ENCODE measurements at places on chromosomes 1 and 21. TPM values are rescaled to one million over a fixed set of nuclear protein-coding genes. Genes with fewer than 3 reads are reported as not detected.
A peak's percentile ranks its signal among the peaks of the same experiment; 100 is the strongest.

Gene FAM131C
- 0.47 TPM for polyA plus RNA-seq

Gene SEC16B
- 0.98 TPM for polyA plus RNA-seq

Gene ICOSLG
- 0.27 TPM for polyA plus RNA-seq

Gene MROH7
- 0.10 TPM for polyA plus RNA-seq

Gene SPRR2D
- not detected for polyA plus RNA-seq

DNA sequence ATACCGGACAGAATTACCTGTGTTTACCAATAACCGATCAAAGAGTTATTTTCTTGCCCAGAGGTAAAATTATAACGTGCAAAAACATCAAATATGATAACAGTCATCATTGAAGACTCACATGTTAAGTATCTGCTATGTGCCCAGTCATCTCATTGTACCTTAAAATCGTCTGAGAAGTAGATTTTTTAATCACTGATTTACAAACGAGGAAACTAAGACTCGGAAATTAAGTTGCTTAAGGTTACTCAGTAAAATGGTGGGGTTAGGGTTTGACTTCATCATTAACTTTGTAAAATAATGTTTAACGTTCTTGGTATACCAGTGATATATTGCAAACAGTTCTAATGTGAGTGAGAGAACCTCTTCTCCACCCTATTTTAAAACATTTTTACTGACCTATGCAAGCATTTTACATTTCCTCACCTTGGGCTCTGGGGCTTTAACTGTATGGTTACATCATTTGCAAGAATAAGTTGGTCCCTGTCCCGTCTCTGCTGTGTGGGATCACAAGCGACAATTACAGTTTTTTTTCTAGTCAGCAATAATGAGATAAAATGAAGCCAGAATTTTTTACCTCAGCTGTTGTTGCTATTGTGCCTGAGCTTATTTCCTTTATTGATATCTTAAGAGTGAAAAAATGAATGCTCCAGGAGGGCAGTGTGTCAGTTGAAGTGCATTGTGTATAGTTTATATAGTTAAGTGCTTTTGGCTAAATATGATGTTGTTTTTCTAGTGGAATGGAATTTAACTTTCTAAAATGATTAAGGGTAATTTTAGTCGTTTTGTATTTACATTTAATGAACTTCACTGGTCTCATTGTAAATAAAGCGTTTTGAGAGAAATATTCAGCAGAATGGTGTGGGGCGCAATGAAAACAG, 2.7 kb downstream of the RPRD2 start:
- no peak for DNase-seq

GRCh38 chr1:59750328-59751003, 64.3 kb upstream of the HOOK1 start:
- peak; percentile 67 for DNase-seq

DNA sequence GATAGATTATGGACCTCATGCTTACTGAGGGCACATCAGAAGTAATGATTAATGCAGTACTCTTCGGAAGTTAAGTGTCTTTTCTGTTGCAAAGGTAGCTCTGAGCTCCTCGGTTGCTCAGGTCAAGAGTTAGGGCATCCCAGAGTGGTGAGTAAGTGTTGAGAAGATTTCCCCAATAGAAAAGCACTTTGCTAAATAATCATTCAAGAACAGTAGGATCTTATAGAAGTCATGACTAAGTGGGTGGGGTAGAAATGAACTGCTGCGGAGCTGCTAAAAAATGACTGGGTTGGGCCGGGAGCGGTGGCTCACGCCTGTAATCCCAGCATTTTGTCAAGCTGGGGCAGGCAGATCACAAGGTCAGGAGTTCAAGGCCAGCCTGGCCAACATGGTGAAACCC, 648.6 kb upstream of the CAMK1G start:
- no peak for DNase-seq

GRCh38 chr1:3443807-3444206, 10.7 kb upstream of the ARHGEF16 start:
- no peak for DNase-seq

DNA sequence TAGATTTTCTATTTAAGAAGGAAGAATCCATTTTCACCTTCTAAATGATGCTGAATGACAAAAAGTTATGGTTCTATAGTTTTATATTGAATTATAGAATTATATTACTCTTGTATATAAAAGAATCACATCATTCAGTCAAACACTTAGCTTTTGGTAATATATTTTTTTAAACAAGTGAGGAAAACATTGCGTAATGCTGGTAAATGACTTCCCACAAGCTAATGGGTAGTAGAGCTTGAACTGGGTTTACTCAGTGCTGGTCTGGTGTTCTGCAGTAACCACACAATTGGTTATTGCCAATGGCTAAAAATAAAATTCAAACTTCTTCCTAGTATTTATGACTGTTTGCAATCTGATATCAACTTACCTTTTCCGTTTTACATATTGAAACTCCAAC, 10.6 kb upstream of the GIPC2 start:
- DNase-seq = no peak

GRCh38 chr1:168688644-168689326, 40.2 kb downstream of the DPT start:
- no peak for DNase-seq

- no peak for DNase-seq
These were observed 197.7 kb upstream of the DUSP10 start for GRCh38 chr1:221939607-221940006.

GRCh38 chr1:167270349-167271092, 49.8 kb downstream of the POU2F1 start:
- DNase-seq = no peak

DNA sequence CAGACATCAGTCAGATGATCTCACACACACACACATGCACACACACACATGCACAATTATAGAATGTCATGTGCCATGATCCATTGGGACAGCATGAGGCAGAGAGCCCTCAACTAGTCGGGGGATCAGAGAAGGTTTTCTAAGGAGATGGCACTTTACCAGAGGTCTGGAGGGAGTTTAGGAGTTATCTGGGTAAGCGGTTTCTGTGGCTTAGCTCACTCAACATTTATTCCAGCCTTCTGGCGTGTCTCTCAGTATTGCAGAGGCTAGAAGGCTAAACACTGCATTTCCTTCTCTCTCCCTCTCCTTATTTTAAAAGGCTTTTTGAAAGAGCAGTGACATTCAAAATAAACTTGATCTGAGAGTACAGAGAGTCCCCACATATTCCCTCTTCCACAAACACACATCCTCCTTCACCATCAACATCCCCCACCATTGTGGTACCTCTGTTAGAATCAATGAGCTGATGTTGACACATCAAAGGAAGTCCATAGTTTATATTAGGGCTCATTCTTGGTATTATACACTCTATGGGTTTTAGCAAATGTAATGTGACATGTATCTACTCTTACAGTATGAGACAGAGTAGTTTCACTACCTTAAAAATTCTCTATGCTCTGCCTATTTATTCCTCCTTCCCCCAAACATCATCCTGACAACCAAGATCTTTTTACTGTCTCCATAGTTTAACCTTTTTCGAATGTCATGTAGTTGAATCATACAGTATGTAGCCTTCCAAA, 9.0 kb upstream of the PLA2G2A start:
- no peak for DNase-seq

DNA sequence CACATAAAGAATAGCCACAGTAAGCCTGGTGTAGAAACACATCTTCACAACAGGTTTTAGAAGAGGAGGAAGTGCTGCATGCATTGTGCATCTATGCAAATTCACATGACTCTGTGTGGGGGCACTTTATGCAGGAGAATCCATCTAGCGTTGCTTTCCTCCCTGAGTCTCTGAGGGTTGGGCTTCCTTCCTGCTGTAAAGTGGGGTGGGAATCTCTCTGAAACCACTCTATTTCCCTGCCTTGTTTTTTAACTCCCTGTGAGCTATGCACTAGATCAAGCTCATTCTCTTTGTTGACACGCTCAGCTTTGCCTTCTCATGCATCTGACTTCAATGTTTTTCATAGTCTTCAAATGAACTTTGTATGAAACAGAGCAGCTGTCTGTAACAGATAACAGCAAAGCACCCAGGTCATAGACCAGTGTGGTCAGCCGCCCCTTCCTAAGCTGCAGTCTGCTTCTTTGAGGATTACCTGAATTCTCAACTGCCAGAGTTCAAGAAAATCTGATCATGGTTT, 102.7 kb upstream of the DPH5 start:
- DNase-seq = no peak

- no peak for DNase-seq
These were observed 192.8 kb downstream of the LTN1 start for GRCh38 chr21:28799926-28800325.

DNA sequence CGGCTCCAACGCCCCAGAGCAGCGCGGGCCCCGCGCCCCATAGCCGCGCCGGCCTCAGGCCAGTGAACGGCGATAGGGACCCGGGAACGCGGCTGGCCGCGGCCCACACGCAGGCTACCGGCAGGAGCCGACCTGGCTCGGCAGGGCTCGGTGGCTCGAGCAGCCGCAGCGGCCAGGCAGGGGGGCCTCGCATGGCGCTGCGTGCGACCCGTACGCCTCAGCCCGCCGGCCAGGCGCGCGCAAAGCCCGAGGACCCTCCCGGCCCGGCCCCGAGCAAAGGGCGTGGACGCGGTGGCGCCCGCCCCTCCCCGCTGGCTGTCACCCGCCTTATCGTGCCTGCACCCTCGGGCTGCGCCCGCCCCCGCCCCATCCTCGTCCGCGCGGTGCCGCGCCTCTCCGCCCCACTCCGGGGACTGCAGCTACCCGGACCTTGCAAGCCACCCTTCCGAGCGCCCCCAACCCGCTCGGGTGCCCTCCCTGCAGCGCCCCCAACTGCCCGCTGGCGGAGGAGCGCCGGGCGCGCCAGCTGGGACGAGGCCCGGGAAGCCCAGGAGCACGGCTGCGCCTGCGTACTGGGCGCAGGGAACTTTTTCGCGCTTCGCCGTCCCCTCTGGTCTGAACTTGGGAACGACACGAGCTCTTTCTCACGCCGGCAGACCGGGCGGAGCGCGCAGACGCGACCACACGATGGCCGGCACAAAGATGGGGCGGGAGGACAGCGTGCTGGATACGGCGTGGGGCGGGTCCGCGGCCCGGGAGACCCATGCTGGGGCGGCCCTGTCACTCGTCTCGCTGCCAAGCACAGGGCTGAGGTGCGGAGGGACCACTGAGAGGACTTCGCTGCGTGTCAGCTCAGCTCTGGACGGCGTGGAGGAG, at the start of gene ABCB10:
Gene ABCB10, minus strand, starts transcription at position 248 of the 876 bp plus-strand sequence. Its CDS starts 55 bp downstream, at position 193.
- peak; percentile 88 for DNase-seq

DNA sequence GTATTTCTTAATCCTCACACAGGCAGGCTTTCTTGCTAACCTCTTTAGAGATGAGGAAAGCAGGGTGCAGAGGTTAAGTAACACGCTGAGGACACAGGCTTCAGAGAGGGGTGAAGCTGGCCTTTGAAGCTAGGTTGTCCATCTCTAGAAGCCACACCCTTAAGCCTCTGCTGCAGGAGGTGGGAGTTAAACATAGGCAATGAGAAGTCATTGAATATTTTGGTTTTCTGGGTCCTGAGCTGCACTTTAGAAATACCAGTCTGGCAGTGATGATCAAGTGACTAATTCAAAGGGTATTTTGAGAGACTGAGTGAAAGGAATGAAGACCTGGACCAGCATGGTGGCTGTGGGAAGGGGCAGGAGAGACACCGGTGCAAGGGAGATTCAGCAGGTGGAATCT, 9.9 kb downstream of the KCNJ15 start:
- DNase-seq = no peak

DNA sequence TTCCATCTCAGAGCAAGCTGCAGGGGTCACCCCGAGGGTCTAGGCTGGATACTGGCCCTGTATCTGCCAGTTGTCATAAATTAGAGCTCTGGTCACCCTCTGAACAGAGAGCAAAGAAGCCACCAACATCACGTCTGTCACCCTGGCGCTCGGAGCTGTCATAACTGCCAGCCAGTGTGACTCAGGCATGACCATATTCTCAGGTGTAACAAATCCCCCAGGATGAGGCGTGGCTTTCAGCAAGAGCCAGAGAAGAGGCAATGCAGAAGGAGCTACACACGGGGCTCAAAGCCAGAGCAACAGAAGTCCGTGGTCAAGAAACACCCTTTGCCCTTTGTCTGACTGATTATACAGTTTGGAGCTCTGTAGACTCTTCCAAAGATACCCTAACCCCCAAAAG, 40.0 kb downstream of the PRAMEF20 start:
- no peak for DNase-seq

DNA sequence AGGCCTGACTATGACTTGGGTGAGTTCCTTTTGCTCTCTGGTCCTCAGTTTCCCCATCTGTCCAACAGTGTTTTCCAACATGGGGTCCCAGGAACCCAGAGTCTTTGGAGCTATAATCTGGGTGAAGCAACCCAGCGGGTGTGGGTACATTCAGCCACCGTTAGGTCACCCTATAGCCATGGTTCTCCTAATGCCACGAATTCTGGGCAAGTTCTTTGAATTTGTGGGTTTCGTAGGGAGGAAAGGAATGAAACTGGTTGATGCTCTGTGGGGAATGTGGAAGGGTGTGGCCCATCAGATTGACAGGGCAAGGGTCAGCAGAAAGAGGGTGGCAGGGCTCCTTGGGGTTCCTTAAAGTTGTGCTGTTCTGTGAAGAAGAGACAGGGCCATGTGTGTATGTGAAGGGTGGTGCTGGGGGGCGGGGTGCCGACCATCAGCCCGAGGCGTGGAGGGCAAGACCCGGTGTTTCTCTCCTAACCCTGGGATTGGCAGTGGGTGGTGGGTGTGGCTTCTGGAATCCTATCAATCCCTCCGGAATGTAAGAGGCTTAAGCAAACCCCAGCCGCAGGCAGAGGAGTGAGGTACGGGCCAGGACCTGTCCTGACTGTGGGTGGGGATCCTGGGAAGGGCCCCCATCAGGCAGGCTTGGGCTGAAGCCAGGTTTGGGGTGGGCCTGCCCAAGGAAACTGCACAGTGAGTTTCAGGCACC, 35.5 kb upstream of the ZNF362 start:
- no peak for DNase-seq

GRCh38 chr1:220325306-220325995, 53.2 kb upstream of the RAB3GAP2 start:
- no peak for DNase-seq

DNA sequence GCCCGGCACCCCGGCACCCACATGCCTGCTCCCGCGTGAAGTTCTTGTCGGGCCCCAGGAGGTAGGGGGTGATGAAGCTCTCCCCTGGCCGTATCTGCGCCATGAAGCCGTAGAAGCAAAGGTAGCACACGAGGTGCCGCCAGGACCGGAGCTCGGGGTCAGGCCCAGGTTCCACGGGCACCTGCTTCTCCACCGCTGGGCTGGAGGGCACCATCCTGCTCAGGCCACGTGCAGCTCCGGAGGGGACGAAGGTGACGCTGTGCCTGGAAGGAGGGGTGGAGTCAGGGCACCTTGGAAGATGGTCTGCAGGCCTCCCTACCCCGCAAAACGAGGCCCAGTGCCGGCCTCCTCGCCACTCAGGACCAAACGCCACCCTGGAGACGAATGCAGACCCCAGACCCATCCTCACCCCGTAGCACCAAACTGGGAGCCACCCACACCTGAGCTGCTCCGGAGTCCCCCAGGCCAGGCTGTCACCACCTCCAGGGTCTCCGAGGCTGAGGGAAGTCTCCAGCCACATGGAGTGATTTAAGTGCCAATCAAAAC, 4.4 kb downstream of the SLC19A1 start:
- DNase-seq = no peak

DNA sequence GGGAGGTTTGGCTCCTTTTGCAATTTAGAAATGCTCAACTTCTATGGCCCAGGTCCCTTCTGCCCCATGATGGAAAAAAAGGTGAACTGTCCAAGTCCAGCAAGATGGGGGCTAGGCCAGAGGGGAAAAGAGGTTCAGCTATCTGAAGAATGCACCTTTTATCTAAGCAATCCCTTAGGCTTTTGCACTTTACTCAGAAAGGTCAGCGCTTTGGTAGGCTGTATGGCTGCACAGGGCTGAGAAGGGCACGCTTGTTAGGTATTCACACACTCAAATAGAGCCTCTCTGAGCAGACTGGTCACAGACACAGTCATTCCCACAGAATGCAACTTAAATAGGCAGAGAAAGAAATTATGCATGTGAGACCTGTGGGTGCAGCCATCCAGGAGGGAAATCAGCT, 31.0 kb downstream of the KANK4 start:
- DNase-seq = no peak
